ENCODE measurements at places on chromosomes 16 and 17.

- DNase-seq: no peak
These were observed 14.7 kb upstream of the KLHL36 start for GRCh38 chr16:84633622-84634021.

- DNase-seq: no peak
These were observed 18.2 kb downstream of the DDX42 start for GRCh38 chr17:63792055-63792729.

DNA sequence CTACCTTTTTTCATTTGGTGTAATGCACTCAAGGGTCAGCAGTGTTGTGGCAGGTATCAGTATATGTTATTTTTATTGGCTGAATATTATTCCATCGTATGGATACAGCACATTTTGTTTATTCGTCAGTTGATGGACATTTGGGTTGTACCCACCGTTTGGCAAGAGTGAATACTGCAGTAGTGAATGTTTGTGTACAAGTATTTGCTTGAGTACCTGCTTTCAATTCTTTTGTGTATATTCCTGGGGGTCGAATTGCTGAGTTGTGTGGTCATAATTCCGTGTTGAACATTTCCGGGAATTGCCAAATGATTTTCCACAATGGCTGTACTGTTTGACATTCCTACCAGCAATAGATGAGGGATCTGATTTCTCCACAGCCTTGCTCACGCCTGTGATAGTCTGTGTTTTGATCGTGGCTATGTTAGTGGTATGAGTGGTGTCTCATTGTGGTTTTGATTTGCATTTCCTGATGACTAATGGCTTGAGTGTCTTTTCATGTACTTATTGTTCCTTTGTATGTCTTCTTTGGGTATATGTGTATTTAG is 108.4 kb downstream of the OR1D5 start:
- no peak for DNase-seq

DNA sequence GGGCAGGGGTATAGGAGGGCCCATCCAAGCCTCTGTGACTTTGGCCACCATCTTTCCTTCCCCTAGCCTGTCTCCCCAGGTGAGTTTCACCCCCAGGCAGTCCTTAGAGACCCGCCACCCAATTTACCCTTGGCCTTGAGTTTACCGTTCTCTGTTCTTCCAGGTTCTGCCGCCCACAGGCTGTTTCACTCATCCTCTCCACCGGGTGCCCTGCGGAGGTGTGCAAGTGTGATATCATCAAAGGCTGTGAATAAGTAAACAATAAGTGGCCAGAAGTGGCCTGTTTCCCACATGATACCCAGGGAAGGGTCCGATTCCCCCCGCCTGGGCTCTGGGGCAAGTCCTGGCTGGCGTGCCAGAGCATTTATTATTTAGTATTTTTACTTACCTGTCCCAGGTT is 15.1 kb upstream of the TLCD3B start:
- DNase-seq: no peak

DNA sequence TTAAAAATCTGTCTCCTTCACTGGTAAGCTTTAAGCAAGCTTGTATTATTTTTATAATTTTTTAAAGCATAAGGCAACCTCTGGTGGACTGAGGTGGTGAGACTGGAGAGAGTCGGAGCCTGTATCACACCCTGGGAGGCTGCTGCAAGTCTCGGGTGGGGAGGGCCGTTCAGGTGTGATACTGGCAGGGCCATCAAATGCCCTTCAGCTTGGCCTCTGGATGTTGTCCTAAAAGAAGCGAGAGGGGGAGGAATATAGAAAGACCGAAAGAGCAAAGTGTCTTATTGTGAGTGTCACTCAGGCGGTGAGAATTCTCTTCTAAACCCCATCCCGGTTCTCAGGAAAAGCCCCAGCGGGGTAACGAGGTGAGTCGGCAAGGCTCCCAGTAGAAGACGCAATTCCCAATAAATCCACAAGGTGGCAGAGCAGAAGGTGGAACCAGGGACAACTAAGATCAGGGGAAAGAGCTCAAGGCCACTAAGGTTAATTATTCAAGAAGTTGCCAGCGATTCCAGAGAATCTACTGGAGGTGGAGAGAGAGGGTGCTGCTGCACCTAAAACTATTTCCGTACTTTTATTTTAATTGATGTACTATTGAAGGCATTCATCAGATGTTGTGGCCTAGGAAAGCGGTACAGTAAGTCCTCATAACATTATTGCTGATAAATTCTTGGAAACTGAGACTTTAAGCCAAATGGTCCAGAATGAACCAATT is 14.1 kb downstream of the C17orf67 start:
- peak; percentile 83 for DNase-seq

DNA sequence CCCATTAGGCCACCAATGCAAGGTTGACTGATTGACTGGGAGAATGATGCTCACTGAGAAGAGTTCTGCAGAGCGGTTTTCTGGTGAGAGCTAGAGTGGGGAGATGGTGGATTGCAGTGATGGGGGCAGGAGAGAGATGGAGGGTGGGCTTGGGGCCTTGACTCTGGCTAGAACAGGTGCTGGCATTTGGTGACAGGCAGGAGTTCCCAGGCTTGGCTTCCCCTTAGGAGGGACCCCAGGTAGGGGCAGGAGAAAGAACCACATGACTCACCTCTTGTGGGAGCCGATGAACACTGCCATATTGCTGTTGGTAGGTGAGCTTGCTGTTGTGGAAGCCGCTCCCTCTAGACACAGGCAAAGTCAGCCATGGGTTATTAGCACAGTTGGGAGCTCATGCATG is 8.0 kb downstream of the CD300LB start:
- no peak for DNase-seq

DNA sequence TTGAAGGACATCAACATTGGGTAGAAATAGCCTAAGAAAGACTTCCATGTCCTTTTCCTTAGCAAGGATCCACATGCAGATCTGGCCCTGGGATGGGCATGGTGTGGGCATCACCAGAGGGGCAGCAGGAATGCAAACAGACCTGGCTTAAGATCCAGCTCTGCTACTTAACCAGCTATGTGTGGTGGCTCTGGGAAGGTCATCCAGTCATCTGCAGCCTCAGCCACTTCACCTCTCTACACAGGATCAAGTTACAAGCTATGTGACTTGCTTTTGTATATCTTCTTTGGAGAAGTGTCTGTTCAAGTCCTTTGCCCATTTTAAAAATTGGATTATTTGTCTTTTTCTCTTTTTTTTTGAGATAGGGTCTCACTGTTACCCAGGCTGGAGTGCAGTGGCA is 13.5 kb upstream of the ADORA2B start:
- DNase-seq: no peak

- no peak for DNase-seq
These were observed 4.0 kb downstream of the RSPRY1 start for GRCh38 chr16:57190136-57190535.

- no peak for DNase-seq
These were observed 68.9 kb upstream of the SDK2 start for GRCh38 chr17:73713136-73713535.

DNA sequence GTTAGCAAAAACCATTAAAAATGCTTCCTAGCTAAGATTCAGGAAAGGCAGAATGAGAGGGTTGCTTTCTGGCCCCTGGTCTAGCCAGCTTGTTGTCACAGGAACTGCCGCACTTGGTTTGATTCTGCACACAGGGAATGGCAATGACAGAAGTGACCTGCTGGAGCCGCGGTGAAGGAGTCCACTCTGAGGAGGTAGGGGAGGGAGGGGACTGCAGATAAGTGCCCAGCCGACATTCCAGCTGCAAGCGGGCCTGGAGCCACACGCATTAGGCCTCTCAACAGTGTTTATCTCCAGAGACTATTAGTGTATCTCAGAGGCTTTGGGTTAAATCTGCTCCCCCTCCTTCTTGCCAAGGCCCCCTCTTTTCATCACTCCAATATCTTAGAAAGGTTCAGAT is 38.6 kb downstream of the CDRT15 start:
- no peak for DNase-seq

DNA sequence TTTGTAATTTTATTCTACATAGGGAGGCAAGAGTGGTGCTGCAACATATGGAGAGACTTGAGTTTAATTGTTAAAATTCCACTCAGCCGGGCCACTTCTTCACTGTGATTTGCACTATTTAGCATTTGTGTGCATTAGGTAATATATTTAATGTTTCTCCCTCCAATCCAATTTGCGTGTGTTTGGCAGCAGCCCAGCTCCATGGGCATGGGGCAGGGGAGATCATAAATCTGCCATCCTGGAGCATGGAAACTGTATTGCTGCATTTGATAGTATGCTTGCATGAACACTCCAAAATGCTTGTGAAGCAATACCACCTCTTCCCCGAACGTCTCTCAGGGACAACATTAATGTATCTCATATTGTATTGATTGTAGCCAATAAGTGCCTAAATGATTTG is 339.1 kb upstream of the RBFOX1 start:
- DNase-seq: peak; percentile 22

- DNase-seq: no peak
These were observed 223.7 kb upstream of the AXIN2 start for GRCh38 chr17:65785109-65785508.

DNA sequence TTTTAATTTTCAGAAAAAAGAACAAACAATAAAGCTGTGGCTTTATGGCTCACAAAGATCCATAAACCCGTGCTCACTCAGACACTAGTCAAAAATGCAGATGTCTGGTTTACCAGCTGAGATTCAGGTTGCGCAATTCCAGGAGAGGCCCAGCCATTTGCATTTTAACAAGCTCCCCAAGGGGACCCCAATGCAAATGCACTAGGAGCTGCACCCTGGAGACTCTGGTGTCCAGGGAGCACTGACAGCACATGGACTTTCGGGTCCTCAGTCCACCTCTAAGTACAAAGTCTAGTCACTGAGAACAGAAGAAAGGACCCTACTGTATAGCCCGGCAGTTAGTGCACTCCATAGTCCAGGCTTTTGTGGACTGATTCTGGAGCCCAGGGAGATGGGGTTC is 326.3 kb downstream of the MAF start:
- no peak for DNase-seq

- no peak for DNase-seq
These were observed 1.1 kb downstream of the LASP1NB start for GRCh38 chr17:38926293-38927070.

DNA sequence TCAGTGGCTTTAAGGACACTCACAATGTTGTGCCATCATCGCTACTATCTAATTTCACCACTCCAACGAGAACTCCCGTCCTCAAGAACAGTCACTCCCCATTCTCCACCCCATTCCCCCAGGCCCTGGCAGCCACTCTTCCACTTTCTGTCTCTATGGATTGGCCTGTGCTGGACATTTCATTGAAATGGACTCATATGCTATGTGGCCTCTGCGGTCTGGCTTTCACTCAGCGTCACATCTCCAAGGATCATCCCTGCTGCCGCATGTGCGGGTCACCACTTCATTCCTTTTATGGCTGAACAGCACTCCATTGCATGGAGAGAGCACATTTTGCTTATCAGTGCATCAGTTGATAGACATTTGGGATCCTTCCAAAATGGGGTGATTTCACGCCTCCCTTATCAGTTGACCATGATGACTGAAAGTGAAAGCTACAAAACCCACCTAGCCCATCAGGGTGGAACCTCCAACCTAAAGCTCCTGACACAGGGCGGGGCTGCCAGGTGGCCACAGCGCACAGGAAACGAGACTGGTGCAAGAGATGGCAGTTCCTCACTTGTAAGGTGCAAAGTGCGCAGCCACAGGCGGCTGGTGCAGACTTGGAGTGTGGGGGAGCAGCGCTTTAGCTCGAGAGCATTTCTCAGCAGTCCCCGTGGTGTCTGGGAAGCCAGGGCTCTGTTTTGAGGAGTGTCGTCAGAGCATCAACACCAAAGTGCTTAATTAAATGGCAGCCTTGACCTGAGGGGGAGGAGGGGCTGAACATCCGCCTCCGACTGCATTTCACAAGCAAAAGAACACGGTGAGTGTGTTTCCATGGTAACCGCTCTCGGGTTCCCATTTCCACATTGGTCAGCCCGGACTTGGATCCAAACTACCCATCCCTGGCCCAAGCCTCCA is 23.8 kb downstream of the COTL1 start:
- DNase-seq: no peak

DNA sequence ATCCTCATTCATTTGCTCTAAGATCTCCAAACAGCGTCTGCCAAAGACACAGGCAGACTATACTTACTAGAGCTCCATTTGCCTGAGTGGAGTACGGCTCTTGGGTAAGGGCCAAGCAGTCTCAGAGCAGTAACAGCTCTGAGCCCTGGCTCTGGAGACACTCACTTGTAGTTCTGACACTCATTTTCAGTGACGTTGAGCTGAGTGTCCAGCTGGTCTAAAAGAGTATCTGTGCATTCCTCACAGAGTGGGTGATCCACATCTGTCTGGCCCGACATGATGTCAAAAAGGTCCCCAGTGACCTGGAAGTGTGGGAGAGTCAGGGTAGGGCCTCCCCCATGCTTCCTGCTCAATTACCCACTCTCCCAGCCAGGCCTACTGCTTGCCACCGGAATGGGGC is 5.7 kb downstream of the BECN1 start:
- DNase-seq: no peak

- DNase-seq: no peak
These were observed 47.9 kb downstream of the RAB11FIP3 start for GRCh38 chr16:473046-474043.

DNA sequence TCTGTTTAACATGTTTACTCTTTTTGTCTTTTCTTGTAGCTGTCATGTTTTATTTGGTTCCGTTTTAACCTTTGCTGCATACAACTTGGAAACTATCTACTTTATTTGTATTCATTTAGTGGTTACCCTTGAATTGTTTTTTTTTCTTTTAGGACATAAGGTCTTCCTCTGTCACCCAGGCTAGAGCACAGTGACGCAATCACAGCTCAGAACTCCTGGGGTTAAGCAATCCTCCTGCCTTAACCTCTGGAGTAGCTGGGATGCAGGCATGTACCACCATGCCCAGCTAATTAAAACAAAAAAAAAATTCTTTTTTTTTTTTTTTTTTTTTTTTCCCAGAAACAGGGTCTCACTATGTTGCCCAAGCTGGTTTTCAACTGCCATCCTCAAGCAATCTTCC is 29.8 kb upstream of the USP43 start:
- no peak for DNase-seq

- no peak for DNase-seq
These were observed 4.8 kb upstream of the KRT36 start for GRCh38 chr17:41494524-41494923.

DNA sequence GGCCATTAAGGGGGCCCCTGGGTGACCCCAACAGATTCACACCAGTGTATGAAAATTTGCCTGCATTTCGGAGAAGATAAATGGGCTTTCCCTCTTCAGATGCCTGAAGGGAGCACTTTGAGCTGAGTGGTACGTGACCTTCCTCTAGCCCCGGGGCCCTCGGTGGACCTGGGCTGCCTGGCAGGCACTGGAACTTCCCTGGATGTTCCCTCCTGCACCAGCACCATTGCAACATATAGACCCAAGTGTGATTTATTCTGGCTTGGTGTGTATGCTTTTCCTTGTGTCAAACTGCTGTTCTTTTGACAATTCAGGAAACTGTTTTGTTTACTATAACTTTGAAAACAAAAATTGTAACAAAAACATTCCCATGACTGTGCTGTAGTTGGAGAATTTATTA is 93.8 kb downstream of the TNFRSF13B start:
- no peak for DNase-seq

Measured in NCI-H2081 (cell line).